Cerebellar nuclear complex (tissue), 1 donor: ENCODE measurements at places on chromosomes 4 and X.

DNA sequence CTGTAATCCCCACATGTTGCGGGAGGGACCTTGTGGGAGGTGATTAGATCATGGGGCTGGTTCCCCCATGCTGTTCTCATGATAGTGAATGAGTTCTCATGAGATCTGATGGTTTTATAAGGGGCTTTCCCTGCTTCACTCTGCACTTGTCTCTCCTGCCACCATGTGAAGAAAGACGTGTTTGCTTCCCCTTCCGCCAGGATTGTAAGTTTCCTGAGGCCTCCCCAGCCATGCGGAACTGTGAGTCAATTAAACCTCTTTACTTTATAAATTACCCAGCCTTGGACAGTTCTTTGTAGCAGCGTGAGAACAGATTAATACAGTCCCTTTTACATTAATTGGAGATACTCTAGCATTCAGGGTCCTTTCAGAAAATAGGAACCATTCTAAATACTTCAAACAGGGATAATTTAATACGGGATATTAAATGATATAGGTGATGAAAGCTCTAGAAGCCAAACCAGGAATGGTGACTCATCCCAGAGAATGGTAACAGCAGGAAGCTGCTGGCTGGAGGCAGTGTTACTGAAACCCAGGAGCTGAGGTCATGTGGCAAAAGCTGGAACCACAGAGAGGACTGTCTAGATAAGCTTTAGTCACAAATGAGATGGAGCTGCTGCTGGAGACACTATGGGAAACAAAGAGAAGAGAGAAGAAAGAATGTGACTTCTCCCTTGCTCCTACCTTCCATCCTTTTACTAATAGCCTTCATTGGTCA, 57.3 kb downstream of the GSTCD start:
- no peak for DNase-seq

DNA sequence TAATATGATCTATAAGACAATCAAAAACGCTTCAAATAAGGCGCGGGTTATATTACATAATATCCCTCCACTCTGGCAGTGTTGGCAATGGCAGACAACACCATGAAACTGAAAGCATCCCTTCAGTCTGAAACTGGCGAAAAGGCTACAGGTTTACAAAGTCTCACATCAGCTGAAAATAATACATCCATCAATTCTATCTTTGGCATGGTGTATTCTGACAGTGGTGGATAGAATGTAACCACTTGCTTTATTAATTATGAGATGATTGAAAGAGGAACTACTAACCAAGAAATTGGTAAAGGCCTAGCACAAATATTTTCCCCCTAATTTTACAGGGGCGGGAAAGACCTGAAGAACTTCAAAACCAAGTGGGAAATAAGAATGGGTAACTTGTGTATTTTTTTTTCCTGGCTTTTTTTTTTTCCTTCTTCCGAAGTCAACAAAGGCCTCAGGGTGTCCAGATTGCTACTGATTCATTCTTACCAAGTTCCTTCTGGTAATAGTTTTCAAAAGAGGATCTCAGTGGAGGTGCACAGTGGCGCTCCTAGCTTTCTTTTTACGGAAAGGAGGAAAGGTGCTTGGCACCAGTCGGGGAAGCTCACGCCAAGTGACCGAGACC, 728 bp downstream of the UBA6 start:
- no peak for DNase-seq

DNA sequence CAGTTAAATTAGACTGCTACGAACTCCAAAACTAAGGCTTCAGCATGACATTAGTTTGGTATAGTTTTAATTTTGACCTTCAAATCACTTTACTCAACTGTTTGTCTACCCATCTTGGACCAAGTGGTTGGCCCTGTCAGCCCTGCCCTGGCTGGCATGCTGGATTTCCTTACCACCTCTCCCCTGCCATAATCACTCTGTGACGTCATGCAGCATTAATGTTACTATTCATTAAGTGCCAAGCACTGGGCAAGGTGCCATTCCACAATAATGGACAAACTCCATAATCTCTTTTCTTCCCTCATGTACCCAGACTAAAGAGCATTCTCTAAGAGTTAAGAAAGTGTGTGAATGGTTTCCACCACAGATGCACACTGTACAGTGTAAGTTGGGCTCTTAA, 277.0 kb upstream of the INTU start:
- no peak for DNase-seq

GRCh38 chrX:65607070-65607742, 60.2 kb upstream of the MSN start:
- no peak for DNase-seq

DNA sequence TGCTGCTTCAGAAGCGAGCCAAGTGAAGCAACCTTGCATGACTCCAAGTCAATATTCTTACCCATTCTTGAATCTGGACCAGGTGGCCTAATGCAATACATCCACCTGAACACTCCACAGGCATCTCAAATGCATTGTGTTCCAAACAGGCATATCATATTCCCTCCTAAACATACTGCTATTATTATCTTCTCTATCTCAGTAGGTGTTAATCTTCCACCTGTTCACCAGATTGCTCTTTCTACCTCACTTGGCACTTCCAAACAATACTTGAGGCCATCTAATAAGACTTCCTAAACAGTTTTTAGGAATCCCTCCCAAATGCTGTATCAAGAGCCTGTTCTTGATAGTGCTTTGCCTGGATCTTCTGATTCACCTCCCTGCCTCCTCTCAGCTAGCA, 90.7 kb downstream of the GPRIN3 start:
- DNase-seq: peak; percentile 73

- peak; percentile 0 for DNase-seq
These were observed at the start of gene PCYT1B for GRCh38 chrX:24647257-24648058. TSS of gene PCYT1B (minus strand) at chrX:24647347. CDS start at chrX:24647105, 242 bp downstream.

DNA sequence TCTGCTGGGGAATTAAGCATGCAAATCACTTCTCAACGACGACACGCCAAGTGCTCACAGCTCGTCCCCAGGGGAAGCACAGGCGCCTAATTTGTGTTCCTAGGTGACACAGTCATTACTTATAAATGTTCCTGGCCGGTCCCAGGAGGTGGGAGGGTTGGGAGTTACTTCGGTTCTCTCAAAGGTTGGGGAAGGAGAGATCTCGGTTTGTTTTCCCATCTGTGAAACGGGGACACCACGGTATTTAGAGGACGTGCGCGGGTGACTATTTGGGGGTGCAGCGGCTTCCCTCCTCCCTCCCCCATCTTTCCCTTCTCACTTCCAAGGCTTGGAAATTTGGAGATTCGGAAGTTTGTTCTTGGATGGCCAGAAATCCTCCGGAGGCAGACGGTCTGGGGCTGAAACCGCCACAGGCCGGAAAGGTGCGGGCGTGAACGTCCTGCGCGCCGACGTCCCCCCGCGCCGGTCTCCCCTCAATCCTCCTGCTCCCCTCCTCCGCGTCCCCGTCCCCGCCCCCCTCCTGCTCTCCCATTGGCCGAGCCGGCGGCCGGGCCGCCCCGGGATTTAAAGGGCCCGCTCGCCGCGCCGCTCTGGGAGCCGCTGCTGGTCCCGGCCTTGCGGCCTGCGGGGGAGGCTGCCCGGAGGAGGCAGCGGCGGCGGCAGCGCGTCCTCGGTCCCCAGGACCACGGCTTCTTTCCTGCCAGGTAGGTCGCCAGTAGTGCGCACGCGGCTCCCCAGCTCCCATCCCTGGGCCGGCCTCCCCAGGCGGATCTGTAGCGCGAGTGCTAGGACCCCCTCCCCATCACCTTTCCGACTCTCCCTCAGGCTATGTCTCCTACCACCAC, at the start of gene PORCN:
PORCN (plus strand) TSS at position 593 of the 845 bp plus-strand sequence. CDS start 829 bp downstream, outside the sequence.
- DNase-seq: peak; percentile 12

GRCh38 chrX:54415534-54416350, 24.5 kb upstream of the TSR2 start:
- DNase-seq: no peak

DNA sequence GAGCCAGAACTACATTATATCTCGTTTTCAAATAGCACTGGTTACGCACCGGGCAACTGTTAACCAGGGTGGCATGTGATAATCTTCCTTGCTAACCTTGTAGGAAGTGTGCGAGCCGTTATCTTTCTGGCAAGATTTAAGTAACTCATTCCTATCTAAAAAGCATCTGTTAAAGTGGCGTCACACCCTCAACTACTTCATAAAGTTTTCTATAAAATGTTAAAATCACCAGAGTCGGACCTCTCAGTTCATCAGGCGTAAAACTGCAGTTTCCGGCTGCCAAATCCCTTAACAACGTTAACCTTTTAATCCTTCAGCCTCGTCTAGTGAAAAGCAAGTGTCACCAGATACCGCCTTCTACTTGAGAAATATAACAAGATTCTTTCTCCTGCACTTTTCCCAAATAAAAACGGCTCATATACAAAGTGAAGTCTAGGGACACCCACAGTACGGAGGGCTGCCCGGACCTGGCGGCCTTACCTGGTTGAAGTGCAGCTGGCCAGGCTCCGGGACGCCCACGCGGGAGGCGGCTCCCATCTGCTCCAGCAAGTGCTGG, 1.2 kb downstream of the SLC39A8 start:
- DNase-seq: no peak

GRCh38 chr4:83138946-83139345, 24.4 kb upstream of the PLAC8 start:
- DNase-seq: no peak

- no peak for DNase-seq
These were observed 13.4 kb upstream of the CHRNA9 start for GRCh38 chr4:40321574-40322275.

- DNase-seq: no peak
These were observed 51.4 kb upstream of the EMCN start for GRCh38 chr4:100569196-100569595.

- peak; percentile 68 for DNase-seq
These were observed 35.3 kb upstream of the WAS start for GRCh38 chrX:48648336-48648751.

DNA sequence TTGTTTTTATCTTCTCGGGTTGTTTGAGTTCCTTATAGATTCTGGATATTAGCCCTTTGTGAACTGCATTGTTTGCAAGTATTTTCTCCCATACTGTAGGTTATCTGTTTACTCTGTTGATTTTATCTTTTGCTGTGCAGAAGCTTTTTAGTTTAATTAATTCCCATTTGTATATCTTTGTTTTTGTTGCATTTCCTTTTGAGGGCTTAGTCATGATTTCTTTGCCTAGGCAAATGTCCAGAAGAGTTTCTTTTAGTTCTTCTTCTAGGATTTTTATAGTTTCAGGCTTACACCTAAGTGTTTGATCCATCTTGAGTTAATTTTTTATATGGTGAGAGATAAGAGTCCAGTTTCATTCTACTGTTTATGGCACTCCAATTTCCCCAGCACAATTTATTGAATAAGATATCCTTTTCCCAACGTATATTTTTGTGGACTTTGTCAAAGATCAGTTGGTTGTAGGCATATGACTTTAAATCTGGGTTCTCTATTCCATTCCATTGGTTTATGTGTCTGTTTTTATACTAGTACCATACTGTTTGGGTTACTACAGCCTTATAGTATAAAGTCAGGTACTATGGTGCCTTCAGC, 54.3 kb downstream of the EGF start:
- no peak for DNase-seq

- no peak for DNase-seq
These were observed 24.9 kb downstream of the CEP135 start for GRCh38 chr4:55973650-55974049.

- DNase-seq: no peak
These were observed 514.3 kb downstream of the PCDH7 start for GRCh38 chr4:31234494-31234893.

DNA sequence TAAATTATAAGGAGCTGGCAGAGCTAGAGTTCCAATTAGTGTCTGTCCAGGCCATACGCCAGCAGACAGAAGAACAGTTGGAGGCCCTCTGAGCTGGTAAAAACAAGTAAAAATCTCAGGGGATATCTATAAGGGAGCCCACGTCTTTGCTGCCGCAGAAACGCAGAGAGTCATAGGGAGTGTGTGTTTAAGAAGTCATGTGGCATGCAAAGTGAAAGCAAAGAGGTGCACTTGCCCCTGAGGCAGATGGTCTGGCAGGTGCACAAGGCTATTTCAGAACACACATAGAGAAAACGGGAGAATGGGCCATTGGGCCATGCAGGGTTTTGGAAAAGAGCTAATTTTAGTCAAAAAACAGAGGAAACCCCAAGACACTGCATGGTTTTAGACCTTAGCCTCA, 92.7 kb downstream of the NAP1L3 start:
- DNase-seq: no peak

DNA sequence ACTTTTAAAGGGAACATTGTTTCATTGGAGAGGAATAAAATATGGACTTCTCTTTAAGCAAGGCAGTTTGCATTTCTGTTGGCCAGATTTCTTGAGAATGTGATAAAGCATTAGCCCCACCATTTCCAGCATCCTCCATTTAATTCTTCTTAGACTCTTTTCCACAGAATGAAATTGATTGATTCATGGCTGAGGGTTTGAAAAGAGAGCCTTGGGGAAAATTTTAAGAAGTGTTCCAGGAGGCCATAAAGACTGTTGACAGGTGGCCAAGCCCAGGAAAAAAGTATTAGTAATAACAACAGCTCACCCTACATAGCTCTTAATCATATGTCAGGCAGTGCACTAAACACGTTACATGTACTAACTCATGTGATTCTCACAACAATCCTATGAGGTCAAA, 53.4 kb downstream of the SHROOM3 start:
- DNase-seq: no peak

DNA sequence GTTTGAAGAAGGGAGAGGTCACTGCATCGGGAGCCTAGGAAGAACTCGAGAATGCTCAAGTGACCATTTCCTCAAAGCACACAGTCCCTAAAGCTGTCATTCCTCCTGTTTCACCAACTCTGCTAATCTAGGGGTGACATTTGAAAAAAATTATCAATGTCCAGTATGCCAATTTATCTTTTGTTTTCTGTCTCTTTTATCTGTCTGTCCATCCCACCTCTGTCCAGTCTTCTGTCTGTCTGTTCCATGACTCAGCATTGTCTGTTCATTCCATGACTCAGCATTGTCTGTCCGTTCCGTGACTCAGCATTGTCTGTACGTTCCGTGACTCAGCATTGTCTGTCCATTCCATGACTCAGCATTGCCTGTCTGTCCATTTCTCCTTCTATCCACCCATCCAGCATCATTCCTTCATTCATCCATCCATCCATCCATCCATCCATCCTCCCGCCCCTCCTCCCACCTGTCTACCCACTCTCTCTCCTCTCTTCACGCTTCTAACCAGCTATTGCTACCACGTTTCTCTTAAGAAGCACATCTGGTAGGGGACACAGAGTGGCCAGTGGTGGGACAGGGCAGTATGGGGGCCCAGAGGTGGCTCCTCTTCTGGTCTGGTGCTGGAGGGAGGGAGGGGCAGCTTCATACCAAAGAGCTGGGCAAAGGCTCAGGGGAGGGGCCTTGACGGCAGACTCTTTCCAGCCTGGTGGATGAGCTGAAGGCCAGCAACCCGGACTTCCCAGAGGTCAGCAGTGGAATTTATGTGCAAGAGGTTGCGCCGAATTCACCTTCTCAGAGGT, 34.1 kb downstream of the HTRA3 start:
- no peak for DNase-seq

GRCh38 chrX:55787063-55787462, 69.5 kb downstream of the RRAGB start:
- DNase-seq: no peak

- DNase-seq: no peak
These were observed 1626.4 kb downstream of the C4orf33 start for GRCh38 chr4:130722361-130722760.
